ENCODE measurements at places on chromosomes 2 and 18. TPM values are rescaled to one million over a fixed set of nuclear protein-coding genes. Genes with fewer than 3 reads are reported as not detected.

The LIMS4 gene
- 2.2 TPM for total RNA-seq

The STARD6 gene
- total RNA-seq: not detected

- DNase-seq: no peak
- no peaks in the 10 kb centered on the region for H3K36me3 ChIP-seq
- H3K4me1 ChIP-seq: no peaks in the 10 kb centered on the region
- no peak overlapping the region for H3K27ac ChIP-seq
- H3K4me3 ChIP-seq: no peak overlapping the region
Observed at GRCh38 chr18:63247926-63248325, 71.6 kb downstream of the BCL2 start.

GRCh38 chr18:22465859-22466457, 48.2 kb upstream of the CTAGE1 start:
- no peak overlapping the region for H3K27ac ChIP-seq
- no peak overlapping the region for H3K4me3 ChIP-seq
- no peaks in the 10 kb centered on the region for H3K36me3 ChIP-seq
- DNase-seq: no peak
- no peaks in the 10 kb centered on the region for H3K27me3 ChIP-seq

The CENPO gene
- 2.2 TPM for total RNA-seq

DNA sequence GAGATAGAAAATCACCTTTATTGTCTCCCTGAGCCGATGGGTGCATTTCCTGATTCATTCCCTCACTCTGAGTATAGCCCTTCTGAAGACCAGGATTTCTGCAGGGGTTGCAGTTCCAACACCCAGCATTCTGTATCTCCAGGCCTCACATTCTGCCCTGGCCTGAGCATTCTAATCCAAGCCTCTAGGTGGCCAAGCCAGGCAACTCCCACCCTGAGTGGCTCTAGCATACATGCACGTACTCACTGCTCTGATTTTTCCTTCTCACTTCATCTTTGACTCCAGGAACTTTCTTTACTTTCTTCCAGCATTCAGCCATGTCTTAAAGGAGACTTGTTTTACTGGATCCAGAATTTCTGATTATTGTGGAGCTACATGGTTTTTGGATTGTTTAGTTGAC, 100.7 kb upstream of the STK39 start:
- H3K36me3 ChIP-seq: no peaks in the 10 kb centered on the region
- no peak overlapping the region for H3K4me3 ChIP-seq
- no peak for DNase-seq

DNA sequence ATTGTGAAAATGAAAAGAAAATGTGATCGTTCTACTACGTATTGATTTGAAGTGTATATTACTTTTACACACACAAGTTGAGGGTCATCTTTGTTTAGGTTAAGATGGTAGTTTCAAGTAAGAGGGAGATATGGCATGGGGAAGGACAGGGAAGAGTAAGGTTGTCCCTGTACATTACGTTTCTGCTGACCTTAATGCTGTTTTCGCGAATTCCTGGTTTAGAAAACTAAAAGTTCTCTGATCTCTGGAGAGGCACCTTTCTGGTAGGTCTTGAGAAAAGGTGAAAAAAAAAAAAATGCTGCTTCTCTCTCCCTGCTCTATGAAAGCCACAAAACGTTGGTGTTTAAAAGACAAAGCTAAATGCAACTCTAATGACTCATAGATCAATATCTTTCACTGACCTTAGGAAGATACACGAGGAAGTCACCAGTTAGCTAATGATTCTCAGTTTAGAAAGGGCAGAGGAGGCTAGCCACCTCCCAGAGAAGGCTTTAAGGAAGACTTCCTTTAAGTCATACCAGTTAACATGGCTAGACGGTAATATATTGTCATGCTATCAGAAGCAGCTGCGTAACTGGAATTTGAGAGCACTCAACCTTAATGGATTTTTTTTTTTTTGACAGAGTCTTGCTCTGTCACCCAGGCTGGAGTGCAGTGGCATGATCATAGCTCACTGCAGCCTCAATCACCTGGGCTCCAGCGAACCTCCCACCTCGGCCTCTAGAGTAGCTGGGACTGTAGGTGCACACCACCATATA, 13.2 kb downstream of the TXNDC2 start:
- no peak overlapping the region for H3K4me3 ChIP-seq
- H3K4me1 ChIP-seq: no peaks in the 10 kb centered on the region
- H3K36me3 ChIP-seq: no peaks in the 10 kb centered on the region
- H3K27ac ChIP-seq: no peak overlapping the region
- no peaks in the 10 kb centered on the region for H3K27me3 ChIP-seq

The MZT2A gene
- total RNA-seq: 38.7 TPM
